ENCODE measurements at places on chromosomes 2 and 18. TPM values are rescaled to one million over a fixed set of nuclear protein-coding genes. Genes with fewer than 3 reads are reported as not detected.

Gene HJURP
- 2.2 TPM for total RNA-seq

Gene CNTNAP5
- not detected for total RNA-seq

Gene OTOF
- under 0.01 TPM for total RNA-seq

Gene UCN
- 0.85 TPM for total RNA-seq

Gene PLGLB1
- total RNA-seq = 2.3 TPM

Gene ZNF385B
- not detected for total RNA-seq

Gene RNF152
- 31.6 TPM for total RNA-seq

Gene ZC3H15
- total RNA-seq = 134 TPM

Gene TNS1
- 12.0 TPM for total RNA-seq

Gene ADGRF3
- not detected for total RNA-seq

Gene TPO
- not detected for total RNA-seq

Gene TMEM200C
- under 0.01 TPM for total RNA-seq

Gene CHRNG
- not detected for total RNA-seq

Gene ADAM23
- total RNA-seq = 0.24 TPM

Gene IL1A
- total RNA-seq = 230 TPM

Gene GALNT13
- total RNA-seq = 0.85 TPM

Gene C18orf54
- total RNA-seq = 1.7 TPM

Gene LCT
- not detected for total RNA-seq

Gene DLGAP1
- 0.72 TPM for total RNA-seq

Gene HS1BP3
- total RNA-seq = 38.1 TPM

Gene TDRD15
- total RNA-seq = not detected

Gene NGEF
- 0.96 TPM for total RNA-seq

Gene IDH1
- total RNA-seq = 153 TPM

Gene TXNL1
- total RNA-seq = 44.3 TPM

Gene CCDC74A
- 6.0 TPM for total RNA-seq

Gene PDE11A
- 0.48 TPM for total RNA-seq

Gene ROCK1
- 26.0 TPM for total RNA-seq

Gene COLEC11
- not detected for total RNA-seq

Gene RHBDD1
- 39.0 TPM for total RNA-seq

Gene RUFY4
- not detected for total RNA-seq

Gene SEH1L
- 90.4 TPM for total RNA-seq

Gene SPC25
- 0.24 TPM for total RNA-seq

Gene LYG2
- not detected for total RNA-seq

Gene OXER1
- not detected for total RNA-seq

Gene TEX261
- total RNA-seq = 16.4 TPM

Gene ELOA2
- total RNA-seq = not detected

Gene SERPINB11
- not detected for total RNA-seq

Gene VAMP5
- total RNA-seq = 4.1 TPM

Gene RETSAT
- total RNA-seq = 108 TPM

Gene KANSL1L
- total RNA-seq = 7.5 TPM

Gene MBP
- 31.1 TPM for total RNA-seq

Gene NYAP2
- under 0.01 TPM for total RNA-seq

Gene GAL3ST2
- not detected for total RNA-seq

Measured in tracheal epithelial cell (primary cell).